ENCODE measurements at places on chromosomes 5 and 9.

DNA sequence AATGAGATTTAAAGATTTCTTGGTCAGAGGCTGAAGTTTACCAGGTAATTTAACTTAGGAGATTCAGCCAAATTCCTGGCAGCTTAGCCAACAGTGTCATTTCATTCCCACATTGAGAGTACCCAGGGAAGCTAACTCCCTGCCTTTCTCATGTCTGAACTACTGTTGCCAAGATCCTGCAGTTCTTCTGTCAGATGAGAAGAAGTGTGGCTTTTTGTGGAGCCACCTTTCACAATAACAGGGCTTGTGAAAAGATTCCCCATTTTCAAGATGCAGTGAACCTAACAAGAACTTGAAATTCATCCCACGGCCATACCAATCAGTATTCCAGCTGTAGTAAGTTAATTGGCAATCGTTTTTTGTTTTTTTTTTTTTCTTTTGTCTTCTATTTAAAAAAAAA is 176.4 kb downstream of the XRCC4 start:
- no peak for DNase-seq

DNA sequence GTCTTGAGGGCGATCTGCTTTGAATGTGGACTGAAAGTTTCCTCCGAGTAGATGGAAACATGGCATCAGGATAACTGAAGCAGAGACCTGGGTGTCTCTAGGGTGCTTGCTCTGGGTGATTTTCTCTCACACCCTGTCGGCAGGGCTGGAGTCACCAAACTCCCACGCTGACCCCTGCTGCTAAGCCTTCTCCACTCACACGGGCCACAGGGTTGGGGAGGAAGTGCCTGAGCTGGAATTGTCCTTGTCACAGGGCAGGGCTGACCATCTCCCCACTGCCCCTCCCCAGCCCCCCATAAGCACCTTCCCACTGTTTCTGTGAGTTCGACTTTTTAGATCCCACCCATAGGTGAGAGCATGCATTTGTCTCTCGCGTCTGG is 212.9 kb downstream of the FANCC start:
- DNase-seq = no peak

DNA sequence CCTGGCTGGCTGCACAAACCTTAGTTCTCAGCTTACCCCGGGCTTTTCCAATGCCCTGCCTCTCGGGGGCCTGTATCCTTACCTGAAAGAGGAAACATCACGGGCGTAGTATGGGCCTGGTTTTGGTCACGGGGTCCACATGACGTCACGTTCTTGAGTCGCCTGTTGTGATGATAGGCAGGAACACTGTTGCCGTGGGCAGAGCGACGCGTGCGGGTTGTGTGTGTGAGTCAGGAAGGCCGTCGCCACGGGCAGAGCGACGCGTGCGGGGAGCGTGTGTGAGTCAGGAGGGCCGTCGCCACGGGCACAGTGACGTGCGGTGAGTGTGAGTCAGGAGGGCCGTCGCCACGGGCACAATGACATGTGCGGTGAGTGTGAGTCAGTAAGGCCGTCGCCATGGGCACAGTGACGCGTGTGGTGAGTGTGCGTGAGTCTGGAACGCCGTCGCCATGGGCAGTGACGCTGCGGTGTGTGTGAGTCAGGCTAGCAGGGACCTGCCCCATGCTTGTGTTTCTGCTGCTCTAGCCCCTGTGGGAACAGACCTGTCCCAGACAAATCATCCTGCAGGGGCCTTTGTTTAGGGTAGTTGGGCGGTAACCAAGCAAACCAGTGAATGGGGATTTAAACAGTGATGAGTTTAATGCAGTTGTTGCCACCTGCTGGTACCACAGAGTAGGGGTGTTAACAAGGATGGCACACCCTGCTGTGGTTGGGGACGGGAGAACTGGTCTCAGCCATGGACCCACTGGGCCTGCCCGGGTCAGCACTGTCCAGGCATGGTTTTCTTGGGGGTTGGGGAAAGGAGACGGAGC is 19.8 kb downstream of the TRIP13 start:
- peak; percentile 17 for DNase-seq

- DNase-seq = no peak
These were observed 75.4 kb upstream of the ZFAND5 start for GRCh38 chr9:72440378-72440777.

- DNase-seq = no peak
These were observed 11.4 kb downstream of the GCNT4 start for GRCh38 chr5:75040973-75041372.

- no peak for DNase-seq
These were observed 3.4 kb upstream of the IRX4 start for GRCh38 chr5:1885868-1886845.

GRCh38 chr9:3281399-3281798 is 244.4 kb downstream of the RFX3 start:
- DNase-seq = no peak

All from stimulated activated CD4-positive, alpha-beta T cell treated with anti-CD3 and anti-CD28 coated beads, Interleukin-1b, Interleukin-23, amount 100 ng/mL, for 1 hour (primary cell).